ENCODE measurements at places on chromosomes 16 and 17.

DNA sequence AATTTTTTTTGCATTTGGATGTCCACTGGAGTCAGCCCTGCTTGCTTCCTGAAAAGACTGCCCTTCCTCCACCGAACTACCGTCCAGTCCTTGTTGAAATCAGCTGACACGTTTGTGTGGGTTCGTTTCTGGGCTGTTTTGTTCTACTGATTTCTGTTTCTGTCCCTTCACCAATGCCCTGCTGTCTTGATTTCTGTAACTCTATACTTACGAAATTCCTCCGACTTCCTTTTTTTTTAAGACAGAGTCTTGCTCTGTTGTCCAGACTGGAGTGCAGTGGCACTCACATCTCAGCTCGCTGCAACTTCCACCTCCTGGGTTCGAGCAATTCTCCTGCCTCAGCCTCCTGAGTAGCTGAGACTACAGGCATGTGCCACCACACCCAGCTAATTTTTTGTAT, 8.4 kb upstream of the GAA start:
- no peak for DNase-seq

GRCh38 chr17:77802811-77803220, 155.7 kb upstream of the TNRC6C start:
- no peak for DNase-seq

DNA sequence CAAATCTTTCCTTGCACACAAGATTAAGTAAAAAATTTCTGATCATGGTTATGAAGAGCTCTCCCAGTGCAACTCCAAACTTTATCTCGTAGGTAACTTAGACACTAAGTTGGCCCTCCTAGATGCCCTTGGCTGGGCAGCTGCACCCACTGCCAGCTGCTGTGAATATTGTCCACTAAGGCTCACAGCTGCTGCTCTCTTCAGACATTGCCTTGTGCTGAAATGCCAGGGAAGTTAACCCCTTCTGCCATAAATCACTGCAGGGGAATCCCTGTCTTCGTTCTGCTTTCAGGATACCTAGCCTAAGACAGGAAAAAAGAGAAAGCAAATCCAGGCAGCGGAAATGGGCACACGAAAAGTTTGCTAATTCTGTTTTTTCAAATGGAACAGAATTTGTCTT, 106.4 kb downstream of the IRX5 start:
- DNase-seq, result no peak

DNA sequence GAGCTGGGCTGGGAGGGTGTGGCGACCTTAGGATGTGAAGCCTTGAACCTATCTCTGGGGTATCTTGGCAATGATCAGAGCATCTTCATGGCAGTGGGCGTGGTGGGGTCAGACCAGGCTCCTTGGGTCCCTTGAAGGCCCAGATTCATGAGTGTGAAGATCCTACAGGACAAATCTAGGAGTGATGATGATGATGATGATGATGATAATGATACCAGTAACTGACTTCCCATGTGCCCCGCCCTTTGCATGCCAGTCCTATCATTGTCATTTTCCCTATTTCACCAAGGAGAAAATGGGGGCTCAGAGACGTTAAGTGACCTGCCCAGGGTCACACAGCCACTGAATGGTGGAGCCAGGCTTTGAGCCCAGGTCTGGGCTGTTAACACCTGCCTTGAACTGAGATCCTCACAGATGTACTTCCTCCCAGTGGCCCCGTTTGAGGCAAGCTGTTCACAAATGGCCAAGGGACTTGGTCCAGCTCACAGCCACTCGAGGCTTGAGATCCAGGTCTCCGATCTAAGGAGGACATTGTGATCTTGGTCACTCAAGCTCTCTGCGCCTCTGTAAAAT, 13.4 kb downstream of the SLC12A3 start:
- DNase-seq, result no peak

DNA sequence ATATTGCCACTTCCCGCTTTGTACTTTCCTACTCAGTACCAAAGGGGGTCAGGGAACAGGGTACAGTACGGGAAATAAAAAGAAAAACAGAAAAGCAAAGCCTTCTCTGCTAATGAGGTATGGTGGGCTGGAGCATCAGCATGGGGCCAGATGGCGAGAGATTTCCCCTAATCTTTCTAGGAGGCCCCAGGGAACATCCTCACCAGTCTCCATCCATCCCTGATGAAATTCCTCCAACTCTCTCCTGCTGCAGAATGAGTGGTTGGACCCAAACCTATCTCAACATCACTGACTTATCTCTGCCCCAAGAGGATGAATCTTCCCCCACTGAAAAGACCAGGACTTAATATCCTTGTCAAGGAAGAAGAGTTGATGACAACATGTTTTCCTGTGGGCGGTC, 185.6 kb downstream of the C16orf78 start:
- no peak for DNase-seq

DNA sequence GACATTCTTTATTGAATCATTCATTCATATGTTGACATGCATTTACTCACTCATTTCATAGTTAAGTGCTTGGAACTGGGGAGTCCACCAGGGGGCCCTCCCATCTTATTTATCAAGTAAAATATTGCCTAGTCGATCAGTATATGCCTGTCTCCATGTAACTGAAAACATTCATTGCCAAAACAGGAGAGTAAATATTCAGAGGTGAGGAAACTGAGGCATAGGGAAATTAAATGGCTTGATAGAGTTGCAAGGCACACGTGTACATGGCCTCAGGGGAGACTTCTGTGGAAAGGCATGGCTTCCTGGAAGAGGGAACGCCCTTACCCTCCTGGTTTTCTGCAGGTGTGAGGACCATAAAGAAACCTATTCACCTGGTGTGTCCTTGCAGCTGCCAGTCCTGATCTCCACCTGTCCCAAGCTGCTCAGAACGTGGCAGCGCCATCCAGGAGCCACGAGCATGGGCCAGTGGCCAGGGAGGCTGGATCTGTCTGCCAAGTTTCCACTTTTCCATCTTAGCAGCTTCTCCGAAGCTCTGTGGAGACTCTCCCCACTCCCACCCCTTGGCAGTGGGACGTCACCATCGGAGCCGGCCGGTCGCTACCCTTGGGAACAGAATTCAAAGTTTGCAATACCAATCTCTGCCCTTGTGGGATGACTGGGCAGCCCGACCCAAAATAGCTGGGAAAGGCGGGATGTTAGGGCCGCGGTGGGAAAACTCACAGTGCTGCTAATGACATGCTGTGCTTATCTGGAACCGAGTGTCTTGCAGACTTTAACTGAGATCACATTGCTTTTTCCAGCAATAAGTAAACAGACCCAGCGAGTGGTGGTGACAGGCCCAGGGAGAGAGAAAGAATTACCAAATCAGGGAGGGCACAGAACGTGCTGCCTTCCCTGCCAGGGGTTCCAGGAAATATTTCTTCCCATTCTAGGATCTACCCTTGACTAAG, 4.1 kb upstream of the C1QTNF1 start:
- DNase-seq, result no peak

DNA sequence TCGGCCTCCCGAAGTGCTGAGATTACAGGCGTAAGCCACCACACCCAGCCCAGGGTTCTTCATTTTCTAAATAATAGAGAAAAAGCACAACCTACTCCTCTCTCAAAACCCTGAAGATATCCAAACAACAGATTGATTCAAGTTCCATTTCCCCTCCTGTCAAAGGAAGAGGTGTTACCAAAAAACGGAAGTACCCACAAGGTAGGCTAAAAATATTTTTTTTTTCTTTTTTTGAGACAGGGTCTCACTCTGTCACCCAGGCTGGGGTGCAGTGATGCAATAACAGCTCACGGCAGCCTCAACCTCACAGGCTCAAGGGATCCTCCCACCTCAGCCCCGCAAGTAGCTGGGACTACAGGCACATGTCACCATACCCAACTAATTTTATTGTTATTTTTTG, 18.9 kb downstream of the UTP6 start:
- no peak for DNase-seq

- no peak for DNase-seq
Measured at GRCh38 chr17:79420318-79421243, 190.3 kb downstream of the RBFOX3 start.

DNA sequence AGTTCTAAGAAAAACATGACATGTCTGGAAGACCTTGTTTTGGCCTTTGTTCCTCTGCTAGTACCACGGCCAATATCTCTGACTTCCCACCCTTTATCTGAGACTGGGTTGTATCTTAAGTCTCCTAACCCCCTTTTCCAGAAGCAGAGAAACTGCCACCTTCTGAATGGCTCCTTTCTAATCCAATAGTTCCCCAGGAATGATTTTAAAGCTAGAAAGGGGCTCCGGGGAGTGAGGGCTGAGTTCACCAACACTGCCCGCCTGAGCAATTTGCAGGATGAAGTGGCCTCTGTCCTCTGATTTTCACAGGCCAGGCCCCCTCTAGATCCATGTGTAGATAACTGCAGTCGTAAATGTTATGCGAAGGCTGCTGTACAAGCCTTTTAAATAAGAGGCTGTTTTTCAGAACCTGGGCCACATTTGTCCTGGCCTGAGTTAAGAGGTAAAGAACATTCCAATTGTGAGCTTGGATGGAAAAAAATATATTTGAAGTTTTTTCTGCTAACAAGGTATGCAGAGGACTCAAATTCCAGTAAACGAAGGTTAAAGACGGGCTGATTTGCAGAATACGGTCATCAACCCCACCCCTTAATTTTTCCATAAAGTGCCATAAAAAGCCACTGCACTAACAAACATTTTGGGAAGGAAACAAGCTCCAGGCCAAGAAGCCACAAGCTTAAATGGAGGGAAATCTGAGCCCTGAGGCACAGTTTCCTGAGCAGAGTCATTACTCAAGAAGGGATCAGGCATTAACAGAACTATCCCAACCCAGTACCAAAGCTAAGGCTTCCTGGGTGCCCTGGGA, 117.0 kb upstream of the MAF start:
- no peak for DNase-seq

DNA sequence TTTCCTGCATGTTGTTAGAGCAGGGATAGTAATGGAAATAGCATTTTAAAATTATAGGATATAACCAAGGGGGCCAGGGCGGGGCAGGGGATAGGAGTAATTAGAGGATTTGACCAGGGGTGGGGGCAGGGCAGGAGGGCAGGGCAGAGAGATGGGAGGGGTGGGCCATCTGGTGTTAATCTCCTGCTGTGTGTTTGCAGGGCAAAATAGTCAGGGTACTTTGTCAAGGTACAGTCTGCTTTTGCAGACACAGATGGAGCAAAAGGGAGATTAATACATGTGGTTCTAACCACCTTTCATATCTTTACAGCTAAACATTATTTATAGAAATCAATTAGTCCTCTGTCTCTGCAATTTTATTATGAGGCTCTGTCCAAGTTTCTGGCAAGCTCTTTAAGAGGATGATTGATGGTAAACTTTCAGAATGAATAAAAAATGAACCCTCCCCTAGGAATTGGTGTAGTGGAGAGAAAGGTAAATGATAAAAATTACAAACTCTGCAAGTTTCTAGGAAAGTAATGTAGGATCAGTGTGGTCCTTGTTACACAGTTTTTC, 6.6 kb downstream of the ANKFN1 start:
- no peak for DNase-seq

DNA sequence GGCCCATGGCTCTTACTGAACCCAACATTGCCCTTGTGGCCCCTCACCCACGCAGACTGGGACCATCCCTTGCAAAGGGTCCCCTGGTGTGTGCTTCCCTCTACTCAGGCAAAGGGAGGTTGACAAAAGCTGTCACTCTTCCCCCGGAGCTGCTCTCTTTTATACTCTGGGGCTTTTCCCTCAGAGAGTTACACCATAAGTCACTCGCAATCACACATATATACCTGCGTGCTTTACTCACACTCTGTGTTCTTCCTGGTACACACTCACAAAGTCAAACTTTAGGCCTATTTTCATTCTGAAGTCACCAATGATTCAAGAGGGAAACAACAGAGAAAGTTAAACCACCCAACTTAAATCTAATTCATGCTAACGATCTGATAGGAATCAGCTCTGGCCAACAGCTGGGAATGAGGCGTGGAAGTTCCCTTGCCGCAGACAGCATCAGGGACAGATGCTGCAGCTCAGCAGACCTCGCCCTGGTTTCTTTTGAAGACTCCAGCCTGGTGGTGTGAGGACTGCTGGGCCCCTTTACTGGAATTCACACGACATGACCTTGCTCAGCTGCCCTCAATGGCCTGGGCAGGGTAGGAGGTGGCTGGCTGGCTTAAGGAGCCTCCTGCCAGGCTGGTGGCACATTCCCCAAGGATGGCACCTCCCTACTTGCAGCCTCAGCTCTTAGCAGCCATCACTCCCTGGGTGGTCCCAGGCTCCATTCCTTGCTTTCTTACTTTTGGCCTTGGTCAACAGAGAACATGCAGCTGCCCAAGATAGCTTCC, 27.3 kb downstream of the HIC1 start:
- DNase-seq, result no peak

- no peak for DNase-seq
Measured at GRCh38 chr17:47897561-47897960, 1.5 kb downstream of the SP2 start.

DNA sequence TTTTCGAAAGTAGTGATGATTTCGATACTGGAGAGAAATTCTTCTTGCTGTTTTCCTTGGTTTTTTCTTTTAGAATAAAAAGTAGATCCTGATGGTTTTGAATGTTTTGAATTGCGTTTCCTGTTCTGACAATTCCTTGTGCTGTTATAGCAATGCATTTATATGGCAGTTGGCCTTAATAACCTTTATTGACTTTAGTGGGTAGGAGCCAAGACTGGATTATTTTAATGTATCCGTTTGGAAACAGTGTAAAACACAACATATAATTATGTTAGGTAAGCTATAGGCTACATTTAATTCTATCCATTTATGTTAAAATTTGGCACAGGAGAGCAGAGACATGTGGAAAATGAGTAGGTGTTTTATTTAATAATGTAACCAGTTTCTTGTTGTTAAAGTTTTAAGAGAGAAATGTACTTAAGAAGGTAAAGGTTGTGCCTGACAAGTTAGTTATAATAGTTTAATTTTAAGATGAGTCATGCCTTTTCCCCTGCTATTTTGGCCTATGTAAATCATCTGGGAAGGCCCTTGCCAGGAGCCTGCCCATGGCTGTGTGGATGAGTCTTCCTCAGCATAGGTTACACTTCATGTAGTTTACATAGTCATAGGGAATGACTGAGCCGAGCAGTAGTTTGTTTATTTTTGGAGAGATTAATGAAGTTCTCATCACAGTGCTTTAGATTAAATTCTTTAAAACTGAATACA, 189.9 kb downstream of the FTO start:
- no peak for DNase-seq

GRCh38 chr17:35889818-35890773, 9.9 kb upstream of the CCL5 start:
- DNase-seq, result no peak

DNA sequence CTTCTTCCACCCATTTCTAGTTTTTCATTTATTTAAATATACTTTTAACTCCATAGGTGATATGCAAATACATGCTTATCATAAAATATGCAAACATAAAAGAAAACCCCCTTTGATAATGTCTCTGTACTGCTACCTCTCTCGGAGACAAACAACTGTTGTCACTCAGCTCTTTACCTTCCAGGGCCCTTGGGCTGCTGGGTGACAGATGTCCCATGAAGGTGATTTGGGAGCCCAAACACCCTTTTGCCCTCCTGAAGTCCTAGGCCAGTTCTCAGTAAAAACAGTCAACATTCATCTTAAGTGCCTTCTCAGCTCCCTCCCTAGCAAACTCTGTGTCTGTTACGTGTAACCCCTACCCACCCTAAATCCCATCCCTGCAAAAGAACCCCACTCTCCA, 37.5 kb downstream of the CHD9 start:
- DNase-seq, result no peak
